Esophagus mucosa (tissue), 1 donor: ENCODE measurements at places on chromosomes 11 and 22. TPM values are rescaled to one million over a fixed set of nuclear protein-coding genes. Genes with fewer than 3 reads are reported as not detected.

MS4A3 gene
- total RNA-seq: not detected

SLC25A1 gene
- 78.5 TPM for total RNA-seq

ACTN3 gene
- total RNA-seq: 0.44 TPM

KCNE3 gene
- 2.5 TPM for total RNA-seq

VWA5A gene
- total RNA-seq: 9.6 TPM

ATG13 gene
- total RNA-seq: 37.3 TPM

RFPL2 gene
- total RNA-seq: not detected

CCDC117 gene
- total RNA-seq: 8.5 TPM

SEC14L2 gene
- total RNA-seq: 19.9 TPM

CYP2D6 gene
- 1.1 TPM for total RNA-seq

OR52H1 gene
- total RNA-seq: not detected

LIF gene
- total RNA-seq: 0.24 TPM

MYOD1 gene
- total RNA-seq: not detected

SMPD1 gene
- total RNA-seq: 10.3 TPM

OR51B4 gene
- not detected for total RNA-seq

OR2AT4 gene
- not detected for total RNA-seq

LRRC32 gene
- 9.0 TPM for total RNA-seq

C11orf24 gene
- total RNA-seq: 19.9 TPM

SLC25A45 gene
- 3.4 TPM for total RNA-seq

MUC5AC gene
- not detected for total RNA-seq

OR5T2 gene
- not detected for total RNA-seq

PARVG gene
- 2.1 TPM for total RNA-seq

GNG3 gene
- total RNA-seq: not detected

TRPM5 gene
- not detected for total RNA-seq

OR51B5 gene
- not detected for total RNA-seq

CHST1 gene
- 3.0 TPM for total RNA-seq

OR5W2 gene
- not detected for total RNA-seq

KIAA1671 gene
- total RNA-seq: 43.3 TPM

UCP2 gene
- total RNA-seq: 5.3 TPM

TEX54 gene
- not detected for total RNA-seq

P2RY2 gene
- total RNA-seq: 44.3 TPM

FAT3 gene
- total RNA-seq: 0.12 TPM

TRIM64 gene
- total RNA-seq: not detected

CABP4 gene
- total RNA-seq: 0.24 TPM
